ENCODE measurements at places on chromosomes 3 and 15.

DNA sequence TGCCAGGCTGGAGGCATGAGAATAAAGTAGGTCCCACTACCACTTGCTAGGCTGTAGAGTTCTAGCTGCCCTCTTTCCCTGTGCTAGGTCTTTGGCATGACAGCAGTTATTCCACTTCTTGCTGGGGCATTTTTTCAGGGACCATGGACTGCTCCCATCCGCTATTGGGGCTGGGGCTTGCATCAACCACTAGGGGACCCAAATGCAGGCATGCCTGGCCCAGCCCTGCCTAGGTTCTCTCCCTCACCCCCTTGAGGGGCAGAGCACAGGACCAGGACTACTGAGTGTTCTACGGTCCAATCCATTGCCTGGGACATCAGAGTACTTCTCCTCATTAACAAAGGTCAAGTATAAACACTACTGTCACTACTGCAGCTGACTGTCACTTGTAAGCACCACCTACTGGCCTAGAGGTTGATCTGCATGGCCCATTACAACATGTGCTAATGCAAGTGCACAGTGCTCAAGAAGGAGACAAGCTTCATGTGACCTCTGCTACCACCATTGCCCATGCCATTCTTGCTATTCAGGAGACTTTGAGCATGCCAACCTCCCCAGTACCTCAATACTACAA lies 270.5 kb downstream of the MBNL1 start:
- no peaks in the 10 kb centered on the region for H3K27me3 ChIP-seq
- H3K4me1 ChIP-seq: no peaks in the 10 kb centered on the region
- H3K27ac ChIP-seq: no peak overlapping the region

GRCh38 chr3:83063446-83063845 lies 1302.0 kb upstream of the GBE1 start:
- no peaks in the 10 kb centered on the region for H3K4me1 ChIP-seq
- no peak overlapping the region for H3K27ac ChIP-seq
- no peaks in the 10 kb centered on the region for H3K36me3 ChIP-seq
- H3K4me3 ChIP-seq: no peak overlapping the region
- no peaks in the 10 kb centered on the region for H3K27me3 ChIP-seq

DNA sequence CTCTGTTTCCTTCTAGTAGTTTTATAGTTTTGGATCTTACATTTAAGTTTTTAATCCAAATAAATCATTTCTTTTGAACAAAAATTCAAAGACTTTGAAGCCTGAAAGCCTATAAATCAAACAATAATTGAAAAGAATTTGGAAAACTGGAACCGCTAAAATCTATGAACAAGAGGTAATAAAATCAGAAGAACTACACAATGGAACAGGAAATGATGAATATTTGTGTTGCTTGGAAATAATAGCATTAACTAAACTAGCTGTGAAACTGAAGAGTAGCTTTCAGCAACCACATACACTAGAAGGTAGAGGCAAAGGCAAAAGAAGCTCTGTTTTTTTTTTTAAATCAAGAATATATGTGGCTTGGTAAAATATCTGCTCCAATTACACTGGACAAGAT lies 147.9 kb upstream of the ABI3BP start:
- DNase-seq: no peak
- H3K27me3 ChIP-seq: no peaks in the 10 kb centered on the region
- no peaks in the 10 kb centered on the region for H3K36me3 ChIP-seq
- no peak overlapping the region for H3K27ac ChIP-seq
- H3K4me1 ChIP-seq: peaks cover 10% of the 10 kb centered on the region
- H3K4me3 ChIP-seq: no peak overlapping the region

DNA sequence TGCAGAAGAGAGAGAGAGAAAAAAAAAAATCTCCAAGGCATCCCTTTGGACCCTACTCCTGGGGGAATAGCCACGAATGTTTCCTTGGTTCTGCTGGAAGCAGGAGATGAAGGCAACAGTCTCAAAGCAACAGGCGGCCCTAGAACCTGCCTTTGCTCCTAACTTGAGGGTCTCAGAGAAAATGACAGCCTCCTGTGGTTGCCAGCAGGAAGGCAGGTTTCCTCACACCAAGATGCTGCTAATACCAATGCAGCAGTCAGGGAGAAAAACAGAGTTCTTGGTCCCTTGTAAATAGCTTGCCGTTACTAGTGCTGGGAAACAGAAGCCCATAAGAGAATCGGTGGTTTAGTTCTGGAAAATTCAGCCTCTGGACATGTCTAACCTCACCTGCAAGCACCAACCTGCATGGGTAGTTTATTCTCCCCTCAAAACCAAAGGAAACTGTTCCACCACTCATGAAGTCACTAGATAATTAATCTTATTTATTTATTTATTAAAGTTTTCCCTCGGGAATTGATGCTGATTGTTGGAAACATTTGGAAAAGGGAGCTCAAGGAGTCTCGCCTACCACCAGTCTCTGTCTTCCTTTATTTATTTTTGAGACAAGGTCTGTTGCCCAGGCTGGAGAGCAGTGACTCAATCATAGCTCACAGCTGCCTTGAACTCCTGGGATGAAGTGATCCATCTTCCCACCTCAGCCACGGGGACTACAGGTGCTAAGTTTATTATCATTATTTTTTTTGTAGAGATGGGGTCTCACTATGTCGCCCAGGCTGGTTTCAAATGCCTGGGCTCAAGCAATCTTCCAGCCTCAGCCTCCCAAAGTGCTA lies 883 bp upstream of the FRMD4B start:
- no peaks in the 10 kb centered on the region for H3K36me3 ChIP-seq
- DNase-seq: no peak
- H3K4me1 ChIP-seq: peaks cover 34% of the 10 kb centered on the region

- no peaks in the 10 kb centered on the region for H3K4me1 ChIP-seq
- H3K27ac ChIP-seq: no peak overlapping the region
- H3K27me3 ChIP-seq: no peaks in the 10 kb centered on the region
Observed at GRCh38 chr3:40262331-40262730, 47.2 kb upstream of the EIF1B start.

DNA sequence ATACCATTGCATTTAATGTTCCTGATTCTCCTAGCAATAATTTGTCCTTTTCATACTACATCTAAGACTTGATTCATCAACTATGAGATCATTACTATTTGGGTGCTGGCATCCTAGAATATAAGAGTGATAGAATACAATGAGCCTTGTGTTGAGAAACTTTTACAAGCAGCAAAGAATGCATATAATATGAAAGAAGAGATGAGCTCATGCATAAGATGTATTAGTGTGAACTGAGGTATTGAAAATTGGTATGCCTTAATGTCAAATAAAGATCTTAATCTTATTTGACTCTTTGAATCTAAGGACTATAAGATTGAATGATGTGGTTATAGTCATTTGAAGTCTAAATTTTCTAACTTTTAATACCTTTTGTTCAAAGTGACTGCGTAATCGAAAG lies 220.0 kb upstream of the ARHGEF26 start:
- H3K27me3 ChIP-seq: no peaks in the 10 kb centered on the region
- no peak overlapping the region for H3K27ac ChIP-seq
- no peak overlapping the region for H3K4me3 ChIP-seq

- H3K27ac ChIP-seq: no peak overlapping the region
- H3K27me3 ChIP-seq: no peaks in the 10 kb centered on the region
- no peaks in the 10 kb centered on the region for H3K36me3 ChIP-seq
- no peak for DNase-seq
Observed at GRCh38 chr15:91237445-91237844, 137.4 kb downstream of the SV2B start.
